Stimulated activated CD8-positive, alpha-beta memory T cell treated with anti-CD3 and anti-CD28 coated beads, Interleukin-12 subunit alpha, Interleukin-12 subunit beta, amount 100 ng/mL, for 4 hours (primary cell): ENCODE measurements at places on chromosomes 2 and 18.

- no peak for DNase-seq
Measured at GRCh38 chr2:172000696-172001361, 1.1 kb downstream of the METAP1D start.

GRCh38 chr18:68940754-68941153 lies 142.9 kb downstream of the CCDC102B start:
- no peak for DNase-seq

GRCh38 chr18:3840766-3841165 lies 390.8 kb downstream of the TGIF1 start:
- DNase-seq, result no peak

- DNase-seq, result no peak
Measured at GRCh38 chr2:148096012-148096411, 75.1 kb downstream of the MBD5 start.

DNA sequence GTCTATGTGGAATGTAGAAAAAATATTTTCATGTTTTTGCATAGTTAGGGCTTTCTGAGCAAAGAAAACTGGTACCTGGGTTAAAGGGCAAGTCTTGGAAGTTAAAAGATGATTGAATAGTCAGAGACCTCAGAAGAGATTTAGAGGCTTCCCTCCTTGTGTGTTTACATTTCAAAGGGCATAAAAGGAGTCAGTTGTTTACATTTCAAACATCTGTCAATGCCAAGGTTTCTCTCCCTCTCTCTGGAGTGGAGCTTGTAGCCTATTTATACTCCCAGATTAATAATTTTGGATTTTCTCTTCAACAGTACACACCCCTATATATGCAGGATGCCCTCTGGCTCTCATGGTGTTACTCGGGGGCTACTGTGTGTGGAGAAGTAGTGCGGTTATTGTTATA lies 8.6 kb downstream of the M1AP start:
- DNase-seq, result no peak

DNA sequence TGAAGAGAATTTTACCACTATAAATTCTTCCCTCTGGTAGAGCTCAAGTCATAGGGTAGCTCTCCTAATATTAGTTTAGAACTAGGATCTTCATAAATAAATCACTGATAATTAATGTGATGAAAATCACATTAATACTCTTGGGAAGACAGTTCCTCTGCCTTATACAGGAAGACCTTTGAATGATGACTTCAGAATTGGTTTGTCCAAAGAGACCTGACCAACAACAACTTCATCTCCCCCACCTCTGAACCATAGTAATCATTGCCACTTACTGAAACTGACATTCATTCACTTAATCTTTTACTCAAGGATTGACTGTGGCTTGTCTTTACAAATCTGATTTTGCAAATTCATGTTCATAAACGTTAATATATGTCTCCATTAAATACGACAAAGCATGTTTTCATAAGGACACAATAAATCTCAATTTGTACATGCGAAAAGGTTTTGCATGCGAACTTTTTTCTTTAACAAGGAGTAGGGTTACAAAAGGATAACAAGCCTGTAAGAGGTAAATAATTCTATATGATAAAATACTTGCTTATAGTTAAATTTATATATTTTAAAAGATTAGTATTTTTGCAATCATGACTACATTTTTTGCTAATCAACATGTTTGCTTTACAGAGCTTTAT lies 61.4 kb downstream of the LRP1B start:
- no peak for DNase-seq

DNA sequence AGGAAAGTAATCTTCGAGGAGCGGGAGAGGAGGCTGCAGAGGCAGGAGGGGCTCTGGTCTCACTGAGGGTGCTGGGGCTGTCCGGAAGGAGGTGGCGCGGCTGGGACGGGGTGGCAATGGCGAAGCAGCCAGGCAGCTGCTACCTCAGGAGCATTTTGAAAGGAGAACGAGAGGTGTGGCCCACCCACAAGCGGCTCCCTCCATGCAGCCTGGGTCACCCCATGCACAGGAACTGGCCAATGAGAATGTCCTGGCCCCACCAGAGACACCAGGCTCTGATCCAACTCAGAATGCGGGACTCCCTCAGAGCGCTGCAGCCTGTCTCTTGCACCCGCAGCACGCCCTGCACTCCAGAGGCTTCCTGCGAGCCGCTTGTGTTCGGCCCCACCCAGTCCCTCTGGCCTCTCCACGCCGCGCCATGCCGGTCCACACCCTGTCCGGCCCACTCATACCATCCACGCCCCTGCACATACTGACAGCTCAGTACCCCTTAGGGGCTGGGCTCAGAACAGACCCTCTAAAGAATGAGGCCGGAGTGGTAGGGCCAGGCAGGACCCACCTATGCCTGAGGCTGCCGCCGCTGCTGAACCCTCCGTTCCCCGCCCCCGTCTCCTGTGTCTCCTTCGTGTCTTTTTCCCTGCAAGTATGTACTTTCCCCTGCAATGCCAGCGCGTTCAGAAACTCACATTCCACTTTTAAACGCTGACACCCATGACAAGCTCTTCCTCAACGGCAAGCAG lies 6.4 kb upstream of the BOK start:
- DNase-seq, result no peak

- no peak for DNase-seq
Measured at GRCh38 chr18:45738660-45739059, 14.7 kb downstream of the SLC14A1 start.

DNA sequence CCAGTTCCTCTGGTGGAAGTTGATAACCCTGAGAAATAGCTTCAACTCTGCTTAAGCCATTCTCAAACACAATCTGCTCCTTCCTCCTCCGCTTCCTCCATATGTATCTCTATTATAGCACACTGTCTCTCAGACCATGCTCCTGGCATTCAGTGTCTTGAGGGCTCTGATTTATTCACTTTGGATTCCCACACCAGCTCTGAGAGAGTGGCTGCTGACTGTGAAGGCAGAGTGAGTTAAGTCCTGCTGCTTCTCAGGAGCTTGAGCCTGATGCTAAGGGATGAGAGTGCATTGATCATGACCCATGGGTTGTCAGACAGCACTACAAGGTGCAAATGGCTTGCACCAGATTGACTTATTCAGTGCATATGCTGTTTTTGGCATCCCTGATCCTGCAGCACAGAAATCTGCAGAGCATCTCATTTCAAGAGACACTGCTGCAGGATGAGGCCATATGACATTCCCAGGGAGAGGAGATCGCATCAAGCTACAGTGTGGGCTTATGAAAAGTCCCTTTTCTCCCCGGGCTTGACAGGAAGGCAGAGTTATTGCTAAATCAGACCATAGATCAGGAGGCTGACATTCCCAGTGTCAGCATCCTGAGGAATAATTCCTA lies 500.5 kb upstream of the RAB6C start:
- DNase-seq, result no peak

DNA sequence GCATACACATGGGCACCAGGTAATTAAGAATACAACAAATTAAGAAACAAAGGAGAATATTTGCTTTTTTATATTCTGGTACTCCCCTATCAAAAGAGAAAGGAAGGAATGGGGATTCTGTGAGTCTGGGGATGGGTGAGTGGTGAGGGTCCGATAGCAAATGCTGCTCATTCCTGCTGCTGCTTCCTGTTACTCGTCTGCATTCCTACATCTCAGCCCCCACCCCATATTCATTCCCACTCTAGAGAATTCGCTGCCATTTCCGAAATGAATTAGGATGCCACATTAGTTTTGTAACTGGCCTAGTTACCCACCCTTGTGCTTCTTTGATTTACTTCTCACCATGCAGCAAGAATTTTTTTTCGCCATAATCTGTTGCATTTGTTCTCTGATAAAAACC lies 1905.3 kb upstream of the PIK3C3 start:
- no peak for DNase-seq

DNA sequence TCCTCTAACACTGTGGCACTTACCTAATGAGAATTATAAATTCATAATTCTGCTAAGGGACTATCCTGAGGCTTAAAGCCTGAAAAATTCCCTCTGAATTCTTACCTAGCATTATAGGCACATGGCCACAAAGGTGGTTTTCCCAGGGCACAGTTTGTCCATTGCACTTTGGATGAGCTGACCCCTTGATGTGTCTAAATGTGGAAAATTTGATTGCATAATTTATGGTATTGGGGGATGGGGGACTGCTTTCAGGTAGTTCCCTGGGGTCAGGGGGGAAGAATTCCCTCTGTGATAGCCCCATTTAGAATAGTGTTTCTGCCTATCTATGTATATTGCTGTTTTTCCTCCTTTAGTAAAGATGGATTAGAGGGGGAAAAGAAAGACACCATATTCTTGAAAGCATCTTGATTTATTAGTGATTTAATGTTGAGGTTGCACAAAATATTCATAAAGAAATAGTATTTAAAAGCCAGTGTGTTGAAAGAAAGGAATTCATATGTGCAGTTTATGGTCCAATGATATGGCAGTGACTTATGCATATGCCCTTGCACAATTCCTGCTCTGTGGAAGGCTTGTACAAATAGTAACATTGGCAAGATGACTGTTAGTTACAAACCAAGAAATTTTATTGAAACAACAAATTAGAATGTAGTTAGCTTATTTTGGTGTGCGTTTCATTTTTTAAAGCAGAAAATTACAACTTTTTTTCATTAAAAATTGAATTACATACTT lies 8.7 kb upstream of the HTR2B start:
- DNase-seq, result no peak

DNA sequence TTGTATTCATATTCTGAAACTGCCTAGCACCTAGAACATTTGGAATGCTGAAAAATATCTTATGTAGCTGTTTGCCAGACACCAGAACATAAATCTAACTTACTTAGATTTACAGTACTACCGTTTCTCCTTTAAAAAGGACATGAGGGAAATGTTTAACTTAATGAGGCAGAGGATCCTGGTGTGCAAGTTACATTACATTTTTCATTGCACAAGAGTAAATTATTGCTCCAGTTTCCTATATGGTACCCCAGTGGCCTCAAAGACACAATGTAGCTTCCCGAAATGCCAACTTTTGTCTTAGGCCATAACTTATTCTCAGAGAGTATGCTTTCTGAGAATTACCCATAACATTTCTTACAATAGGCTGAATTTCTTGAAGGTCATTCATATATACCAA lies 105.5 kb upstream of the DTNA start:
- DNase-seq, result no peak

GRCh38 chr2:48532824-48533223 lies 2.9 kb downstream of the STON1 start:
- DNase-seq, result no peak

GRCh38 chr2:24720310-24720709 lies 72.9 kb downstream of the PTRHD1 start:
- DNase-seq, result no peak

GRCh38 chr2:71783215-71783614 lies 329.9 kb downstream of the DYSF start:
- no peak for DNase-seq

DNA sequence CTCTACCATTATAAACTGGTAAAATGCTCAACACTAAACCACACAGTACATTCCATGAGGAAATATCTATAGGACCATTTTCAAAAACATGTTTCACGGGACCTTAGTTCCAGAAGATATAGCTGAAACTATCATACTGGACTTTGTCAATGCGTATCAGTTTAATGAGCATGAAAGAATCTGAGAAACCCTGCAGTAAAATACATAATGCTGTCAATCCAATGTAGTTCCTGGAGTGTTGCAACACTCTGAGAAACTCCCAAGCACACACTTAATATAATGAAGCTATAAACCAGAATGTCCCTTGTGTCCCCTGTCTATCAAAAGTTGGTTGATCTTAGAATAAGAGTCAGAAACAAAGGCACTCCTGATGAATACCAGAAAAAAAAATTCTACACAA lies 16.2 kb downstream of the IWS1 start:
- no peak for DNase-seq

- DNase-seq, result no peak
Measured at GRCh38 chr2:159713631-159714246, 1.4 kb downstream of the MARCHF7 start.

DNA sequence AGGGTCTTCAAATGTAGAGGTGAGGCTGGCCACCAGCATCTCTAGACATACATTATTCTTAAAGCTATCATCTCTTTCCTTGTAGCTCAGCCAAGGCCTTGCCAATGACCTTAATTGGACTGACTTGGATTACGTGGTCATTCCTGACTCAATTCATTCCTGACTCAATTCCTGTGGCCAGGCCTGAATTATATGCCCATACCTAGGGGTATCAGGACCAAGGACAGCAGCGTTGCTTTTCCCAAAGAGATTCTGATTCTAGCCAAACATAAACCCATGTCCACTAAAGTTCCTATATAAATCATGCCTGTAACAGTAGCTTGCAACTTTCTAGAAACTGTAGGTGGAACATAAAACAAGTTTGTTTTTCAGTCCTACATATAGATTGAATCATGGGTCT lies 231.7 kb downstream of the ARL6IP6 start:
- DNase-seq, result no peak

DNA sequence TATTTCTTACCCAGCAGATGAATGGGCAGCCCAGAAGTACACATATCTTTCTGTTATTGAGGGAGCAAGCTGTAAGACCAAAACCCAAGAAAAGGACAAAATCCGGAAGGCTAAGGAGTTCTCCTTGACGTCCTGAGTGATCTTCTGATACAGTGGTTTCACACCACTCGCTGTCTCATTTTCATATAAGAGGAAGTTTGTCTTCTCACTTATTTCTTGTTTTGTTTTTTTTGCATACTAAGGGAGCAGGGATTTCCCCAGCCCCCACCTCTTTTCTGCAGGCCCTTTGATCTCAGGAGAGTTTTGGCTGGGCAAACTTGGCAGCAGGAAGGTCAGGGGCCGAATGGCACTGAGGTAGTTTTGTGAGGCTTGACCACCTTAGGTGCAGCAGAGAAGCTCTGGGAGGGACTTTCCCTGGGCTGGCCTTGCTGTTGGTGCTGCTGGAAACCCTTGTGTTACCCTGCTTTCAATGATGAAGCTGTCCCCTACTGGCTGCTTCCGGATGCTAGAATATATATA lies 13.3 kb downstream of the CHRNA1 start:
- DNase-seq, result peak; percentile 18

DNA sequence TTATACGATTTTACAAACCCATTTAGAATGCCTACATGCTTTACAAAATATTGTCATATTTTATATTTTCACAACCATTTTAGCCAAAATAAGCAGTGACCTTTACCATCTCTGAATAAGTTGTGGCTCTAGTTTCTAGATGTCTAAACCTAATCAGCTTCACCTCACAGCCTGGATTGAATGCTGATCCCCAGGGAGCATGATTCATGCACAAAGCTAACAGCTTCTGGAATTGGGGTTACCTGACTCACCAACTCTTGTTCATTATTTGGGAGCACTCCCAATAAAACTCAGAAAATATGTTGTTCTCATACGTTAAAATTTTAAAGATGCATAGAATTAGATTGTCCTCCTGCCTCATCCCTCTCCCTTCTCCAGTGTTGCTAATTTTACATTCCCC lies 611.7 kb upstream of the NETO1 start:
- DNase-seq, result no peak

DNA sequence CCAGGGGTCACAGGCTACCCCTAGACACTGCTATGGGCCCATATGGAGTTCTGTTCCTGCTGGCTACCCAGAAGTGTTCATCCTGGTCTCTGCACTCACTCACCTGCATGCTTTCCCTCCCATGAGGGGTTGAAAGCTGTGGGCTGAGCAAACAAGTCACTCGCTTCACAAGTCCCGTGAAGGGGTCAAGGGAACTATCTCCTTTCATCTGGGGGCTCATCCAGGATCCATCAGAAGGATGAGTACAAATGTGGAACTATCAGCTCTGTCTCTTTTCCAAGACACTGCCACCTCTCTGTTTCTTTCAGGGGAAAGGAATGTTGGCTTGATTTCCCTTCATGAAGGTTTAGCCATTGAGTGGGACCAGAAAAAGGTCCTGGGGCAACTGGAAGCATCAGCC lies 21.7 kb downstream of the SULT1C4 start:
- DNase-seq, result no peak

GRCh38 chr2:111172666-111173065 lies 52.0 kb downstream of the BCL2L11 start:
- DNase-seq, result no peak
